ENCODE measurements at places on chromosomes 3 and 15. TPM values are rescaled to one million over a fixed set of nuclear protein-coding genes. Genes with fewer than 3 reads are reported as not detected.

GRCh38 chr3:29771602-29772001 is 490.7 kb downstream of the RBMS3 start:
- DNase-seq: no peak

DNA sequence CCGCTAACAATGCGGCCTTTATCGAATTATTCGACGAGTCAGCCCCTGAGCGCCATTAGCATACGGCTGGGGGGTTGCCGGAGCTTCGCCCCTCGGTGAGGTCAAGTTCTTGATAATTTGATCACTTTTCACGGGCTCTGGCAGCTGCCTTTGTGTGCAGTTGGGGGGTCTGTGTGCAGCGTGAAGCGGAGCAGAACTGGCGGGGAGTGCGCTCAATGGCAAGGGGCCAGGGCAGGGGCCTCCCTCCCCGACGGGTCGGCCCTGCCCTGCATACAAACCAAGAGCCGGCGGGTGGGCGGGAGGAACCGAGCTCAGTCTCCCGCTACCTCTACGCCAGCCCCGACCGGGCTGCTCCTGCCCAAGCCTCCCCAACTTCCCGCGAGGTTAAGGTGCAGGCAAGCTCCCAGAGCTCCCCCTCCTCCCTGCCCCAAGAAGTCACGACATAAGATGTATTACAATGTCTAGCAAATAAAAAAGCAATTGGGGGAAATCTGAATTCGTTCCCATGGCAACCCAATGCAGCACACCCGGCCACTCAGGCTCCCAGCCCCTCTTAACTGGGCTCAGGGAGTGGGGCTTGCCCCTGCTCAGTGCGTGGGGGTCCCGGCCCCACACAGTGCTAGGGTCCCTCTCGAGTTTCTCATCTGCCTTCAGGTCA is 34.1 kb upstream of the POLG start:
- no peak for DNase-seq

DNA sequence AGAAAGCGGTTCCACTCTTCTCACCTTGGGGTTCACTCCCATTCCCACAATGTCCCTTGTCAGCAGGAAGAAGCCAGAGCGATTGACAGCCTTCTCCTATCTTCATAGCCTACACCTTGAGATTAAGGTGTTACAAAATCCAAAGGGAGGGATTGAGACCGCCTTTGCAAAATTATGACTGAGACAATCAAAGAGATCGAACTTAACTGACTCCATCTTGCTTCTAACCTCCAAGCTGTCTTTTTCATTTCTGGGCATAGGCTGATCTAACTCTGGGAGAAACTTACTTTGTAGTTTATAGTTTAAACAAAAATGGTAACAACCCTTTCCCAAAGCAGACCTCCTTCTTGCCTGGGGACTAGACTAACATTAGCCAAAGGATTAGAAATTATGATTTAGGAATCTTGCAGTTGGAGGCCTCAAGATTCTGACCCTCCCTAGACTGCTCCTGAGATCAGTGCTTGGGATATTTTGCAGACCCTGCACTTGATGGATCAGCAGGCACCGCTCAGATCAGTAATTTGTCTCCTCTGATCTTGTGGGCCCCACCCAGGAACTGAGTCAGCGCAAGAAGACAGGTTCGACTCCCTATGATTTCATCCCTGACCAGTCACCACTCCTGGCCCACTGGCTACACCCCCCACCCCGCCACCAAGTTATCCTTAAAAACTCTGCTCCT is 40.0 kb downstream of the PAQR5 start:
- no peak for DNase-seq

DNA sequence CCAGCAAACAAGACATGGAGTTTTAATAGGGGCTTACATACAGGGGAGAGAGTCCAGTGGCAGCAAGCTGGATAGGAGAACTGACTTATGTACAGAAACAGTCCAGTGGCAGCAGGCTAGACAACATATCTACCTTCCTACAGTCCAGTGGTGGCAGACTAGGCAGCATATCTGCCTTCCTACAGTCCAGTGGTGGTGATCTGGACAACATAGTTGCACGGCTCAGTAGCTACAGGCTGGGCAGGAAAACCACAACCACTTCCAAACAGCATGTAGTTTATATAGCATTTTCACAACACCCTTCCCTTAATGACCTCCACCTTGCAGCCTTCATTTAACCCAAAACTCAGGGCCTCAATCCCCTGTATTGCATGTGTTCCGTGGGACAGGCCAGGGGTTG is 181.3 kb upstream of the EIF1B start:
- DNase-seq: no peak

DNA sequence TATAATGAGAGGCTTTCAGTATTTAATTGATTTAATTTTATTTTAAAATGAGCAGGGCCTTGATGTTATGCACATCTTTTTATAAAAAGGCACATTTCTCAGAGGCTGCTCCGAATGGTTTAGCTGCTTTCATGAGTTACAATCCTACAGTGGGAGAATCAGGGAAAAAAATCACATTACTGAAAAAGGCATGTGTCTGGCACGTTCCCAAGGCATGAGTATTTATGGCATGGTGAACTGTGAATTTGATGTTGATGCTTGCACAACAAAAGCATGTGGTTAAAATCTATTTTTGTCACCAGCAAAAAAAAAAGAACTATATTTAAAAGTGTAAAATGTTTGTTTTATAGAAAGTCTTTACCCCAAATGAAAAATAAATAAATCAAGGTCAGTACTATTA is 485.2 kb upstream of the ROBO2 start:
- DNase-seq: no peak

DNA sequence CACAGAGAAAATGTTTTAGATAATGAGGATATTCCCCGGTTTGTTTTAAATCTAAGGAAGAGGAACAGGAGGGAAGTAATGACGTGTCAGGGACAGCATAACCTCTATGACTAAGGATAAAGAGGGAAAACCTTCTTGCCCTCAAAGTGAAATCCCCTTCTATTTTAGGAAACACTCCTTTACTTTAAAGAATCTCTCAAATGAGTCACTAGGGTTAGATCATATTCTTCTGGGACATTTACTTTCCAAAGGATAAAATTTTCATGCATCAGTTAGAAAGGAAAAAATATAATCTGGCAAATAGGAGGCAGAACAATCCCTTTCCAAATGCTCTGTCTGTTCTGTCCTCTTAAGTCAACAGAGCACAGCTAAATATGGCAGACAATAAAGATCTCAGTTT is 43.2 kb upstream of the UBE2E2 start:
- no peak for DNase-seq

DNA sequence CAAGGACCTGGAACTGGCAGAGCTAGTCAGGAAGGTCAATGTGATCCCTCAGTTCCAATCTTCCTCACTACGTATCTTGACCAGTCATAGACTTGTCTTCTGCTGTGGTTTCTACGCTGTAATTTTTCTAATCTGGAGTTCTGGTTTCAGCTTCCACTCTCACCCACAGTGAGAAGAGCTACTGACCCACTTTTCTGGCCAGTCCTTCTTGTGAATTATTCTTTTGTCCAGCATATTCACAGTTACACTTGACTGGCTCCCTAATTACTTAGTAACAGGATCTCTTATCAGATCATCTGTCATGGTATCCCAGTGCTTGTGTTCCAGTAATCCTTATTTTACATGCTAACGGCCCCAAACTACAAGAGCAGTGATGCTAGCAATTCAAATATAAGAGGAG is 72.4 kb upstream of the MME start:
- DNase-seq: no peak

GRCh38 chr15:70882361-70882760 is 9.9 kb downstream of the THAP10 start:
- DNase-seq: no peak

DNA sequence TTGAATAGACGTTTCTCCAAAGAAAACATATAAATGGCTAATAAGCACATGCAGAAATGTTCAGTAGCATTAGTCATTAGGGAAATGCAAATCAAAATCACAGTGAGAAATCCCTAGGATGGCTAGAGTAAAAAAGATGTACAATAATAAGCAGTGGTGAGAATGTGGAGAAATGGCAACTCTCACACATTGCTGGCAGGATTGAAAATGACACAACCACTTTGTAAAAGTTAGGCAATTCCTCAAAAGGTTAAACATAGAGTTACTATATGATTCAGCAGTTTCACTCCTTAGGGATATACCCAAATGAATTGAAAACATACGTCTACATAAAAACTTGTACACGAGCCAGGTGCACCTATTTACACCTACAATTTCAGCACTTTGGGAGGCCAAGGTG is 108.7 kb downstream of the ITPR1 start:
- no peak for DNase-seq

GRCh38 chr3:106745344-106746168 is 631.7 kb upstream of the CCDC54 start:
- no peak for DNase-seq

- no peak for DNase-seq
Measured at GRCh38 chr3:183524476-183524875, 31.0 kb downstream of the KLHL6 start.

DNA sequence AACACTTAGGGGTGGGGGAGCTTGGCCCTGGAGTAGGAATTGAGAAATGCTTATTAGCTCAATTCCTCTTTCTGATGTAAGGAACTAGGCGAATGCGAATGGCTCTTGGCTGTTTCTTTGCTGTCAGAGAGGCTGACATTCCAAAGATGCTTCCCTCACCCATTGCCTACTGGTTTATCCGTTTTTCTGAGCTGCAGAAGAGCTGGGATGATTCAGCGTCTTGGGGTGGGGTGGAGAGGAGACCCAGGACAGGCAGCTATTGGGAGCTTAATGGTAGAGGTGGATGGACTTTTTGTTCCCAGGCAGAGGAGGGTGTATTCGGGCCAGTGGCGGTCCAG is 9.8 kb downstream of the PLEKHO2 start:
- no peak for DNase-seq

DNA sequence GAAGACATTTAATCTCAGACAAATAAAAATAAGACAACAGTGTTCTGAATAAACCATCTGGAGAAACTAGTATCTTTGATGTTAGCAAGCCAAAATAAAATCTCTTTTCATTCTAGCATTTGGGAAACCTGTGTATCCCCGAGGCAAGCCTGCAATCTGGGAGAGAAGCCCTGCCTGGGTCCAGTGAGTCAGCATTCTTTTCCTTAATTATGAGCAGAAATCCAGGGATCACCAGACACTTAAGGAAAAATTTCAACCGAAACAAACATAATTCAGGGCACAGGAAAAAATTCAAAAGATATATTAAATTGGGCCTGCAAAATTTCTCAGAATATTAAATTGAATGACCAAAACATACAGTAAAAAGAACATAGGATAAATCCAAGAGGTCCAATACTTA is 4.2 kb downstream of the NCBP2 start:
- no peak for DNase-seq

DNA sequence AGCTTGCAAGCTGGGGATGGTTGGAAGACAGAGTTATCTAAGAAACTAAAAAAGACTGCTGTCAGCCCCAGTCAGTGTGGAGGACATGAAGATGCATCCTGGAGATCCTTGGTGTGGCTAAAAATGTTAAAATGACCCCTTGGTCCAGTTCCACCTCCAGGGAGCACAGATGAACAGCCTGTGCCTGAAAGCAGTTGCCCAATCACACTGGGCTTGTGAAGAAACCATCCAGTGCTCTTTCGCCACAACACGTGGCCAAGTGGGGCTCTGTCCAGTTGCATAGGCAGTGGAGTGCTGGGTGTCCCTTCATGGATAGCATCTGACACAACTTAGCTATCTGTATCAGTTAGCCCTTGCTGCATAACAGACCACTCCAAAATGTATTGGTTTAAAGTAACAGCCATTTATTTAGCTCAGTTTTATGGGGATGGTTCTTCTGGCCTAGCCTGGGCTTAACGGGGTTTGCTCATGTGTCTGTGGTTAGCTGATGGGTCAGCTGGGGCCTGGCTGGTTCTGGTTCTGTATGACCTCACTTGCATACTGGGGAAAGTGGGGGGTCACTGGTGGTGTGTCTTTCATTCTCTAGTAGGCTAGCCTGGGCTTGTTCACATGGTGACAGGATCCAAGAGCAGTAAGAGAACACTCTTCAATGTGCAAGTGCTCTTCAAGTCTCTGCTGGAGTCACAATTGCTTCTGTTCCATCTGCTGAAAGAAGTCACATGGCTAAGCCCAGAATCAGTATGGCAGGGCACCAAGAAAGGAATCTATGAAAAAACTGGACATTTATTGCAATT is 226.2 kb downstream of the PDCD6IP start:
- DNase-seq: no peak

DNA sequence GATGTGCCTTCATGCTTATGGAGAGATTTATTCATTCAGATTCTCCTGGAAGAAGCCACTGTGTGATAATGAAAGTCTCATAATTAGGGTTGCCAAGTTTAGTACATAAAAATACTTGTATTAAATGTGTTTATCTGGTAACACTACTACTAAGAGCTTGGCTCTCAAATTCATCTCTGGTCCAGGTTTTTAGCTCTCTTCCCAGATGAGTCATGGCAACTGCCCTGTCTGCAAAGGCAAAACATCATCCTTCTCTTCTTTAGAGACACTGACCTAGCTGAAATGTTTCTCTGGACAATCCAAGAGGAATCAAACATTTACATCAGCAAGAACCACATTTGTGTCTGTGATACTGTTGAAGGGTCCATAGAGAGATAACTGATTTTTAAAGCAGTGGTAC is 269.6 kb downstream of the ROBO2 start:
- DNase-seq: no peak

GRCh38 chr15:75416584-75416983 is 34.9 kb downstream of the SIN3A start:
- DNase-seq: no peak

DNA sequence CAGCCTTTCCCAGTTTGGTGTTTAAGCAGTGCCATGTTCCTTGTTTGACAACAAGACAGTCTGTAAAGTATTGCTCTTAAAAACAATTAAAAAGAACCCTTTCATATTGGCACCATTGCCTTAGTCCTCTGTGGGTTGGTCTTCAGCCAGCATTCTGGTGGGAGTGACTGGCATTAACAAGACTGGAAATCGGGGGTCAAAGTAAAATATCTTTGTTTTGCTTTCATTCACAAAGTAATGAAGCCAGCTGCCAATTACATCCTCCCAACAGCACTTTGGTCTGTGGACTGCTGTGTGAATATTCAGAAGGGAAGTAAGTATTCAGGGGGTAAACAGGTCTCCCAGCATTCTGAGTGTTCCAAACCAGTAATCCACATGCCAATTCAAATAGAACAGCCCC is 8.3 kb upstream of the VILL start:
- DNase-seq: no peak

DNA sequence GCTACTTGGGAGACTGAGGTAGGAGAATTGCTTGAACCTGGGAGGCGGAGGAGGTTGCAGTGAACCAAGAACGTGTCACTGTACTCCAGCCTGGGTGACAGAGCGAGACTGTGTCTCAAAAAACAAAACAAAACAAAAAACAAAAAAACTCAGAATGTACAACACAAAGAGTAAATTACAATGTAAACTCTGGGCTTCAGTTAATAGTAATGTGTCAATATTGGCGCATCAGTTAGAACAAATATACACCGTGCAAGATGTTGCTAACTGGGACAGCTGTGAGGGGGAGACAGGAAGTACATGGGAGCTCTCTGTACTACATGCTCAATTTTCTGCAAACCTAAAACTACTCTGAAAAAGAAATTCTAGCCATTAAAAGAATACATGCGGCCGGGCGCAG is 23.5 kb upstream of the TRPM1 start:
- no peak for DNase-seq

Gene LMAN1L
- 0.55 TPM for total RNA-seq

Gene PIGZ
- 0.61 TPM for total RNA-seq

Gene C3orf70
- 0.05 TPM for total RNA-seq
